ENCODE measurements at places on chromosomes 7 and 10.

DNA sequence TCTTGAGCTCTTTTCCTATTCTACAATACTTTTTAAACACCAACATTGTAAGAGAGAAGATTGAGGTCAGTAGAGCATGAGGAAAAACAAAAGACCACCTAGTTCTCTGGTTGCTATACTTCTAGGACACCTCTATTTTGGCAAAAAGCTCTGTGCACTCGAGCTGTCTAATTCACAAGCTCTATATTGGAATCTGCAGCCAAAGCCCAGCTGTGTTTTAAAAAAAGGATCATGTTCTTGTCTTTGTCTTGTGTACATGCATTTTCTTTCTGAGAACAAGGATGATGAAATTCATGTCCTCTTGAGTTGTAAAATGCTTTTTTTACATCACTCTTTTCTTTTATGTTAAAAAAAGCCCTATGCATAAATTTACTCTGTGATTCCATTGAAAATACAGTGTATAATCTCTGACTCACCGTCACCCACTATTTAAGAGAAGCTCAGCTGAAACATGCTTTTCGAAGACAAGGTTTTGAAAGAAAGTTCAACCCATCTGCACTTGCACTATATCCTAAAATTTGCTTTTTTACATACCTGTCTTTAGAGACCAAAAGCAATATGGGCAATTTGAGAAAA is 215.5 kb upstream of the VSTM2A start:
- DNase-seq, result no peak

DNA sequence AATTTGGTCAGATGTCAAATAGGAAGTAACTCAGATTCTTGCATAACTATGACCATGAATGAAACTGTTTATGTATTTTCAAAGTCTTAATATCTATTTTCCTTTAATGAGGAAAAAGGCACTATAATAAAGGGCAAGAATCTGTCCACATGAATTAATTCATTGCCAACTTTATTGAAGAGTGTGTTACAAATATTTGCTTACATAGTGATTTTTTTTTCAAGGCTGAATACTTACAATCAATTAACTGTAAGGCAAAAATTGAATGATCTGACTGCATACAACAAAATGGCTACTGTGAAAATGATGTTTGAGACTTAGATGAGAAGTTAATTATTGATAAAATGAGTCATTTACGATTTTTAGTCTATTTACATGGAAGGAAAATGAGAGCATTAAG is 475.0 kb downstream of the DNAJB9 start:
- DNase-seq, result no peak

DNA sequence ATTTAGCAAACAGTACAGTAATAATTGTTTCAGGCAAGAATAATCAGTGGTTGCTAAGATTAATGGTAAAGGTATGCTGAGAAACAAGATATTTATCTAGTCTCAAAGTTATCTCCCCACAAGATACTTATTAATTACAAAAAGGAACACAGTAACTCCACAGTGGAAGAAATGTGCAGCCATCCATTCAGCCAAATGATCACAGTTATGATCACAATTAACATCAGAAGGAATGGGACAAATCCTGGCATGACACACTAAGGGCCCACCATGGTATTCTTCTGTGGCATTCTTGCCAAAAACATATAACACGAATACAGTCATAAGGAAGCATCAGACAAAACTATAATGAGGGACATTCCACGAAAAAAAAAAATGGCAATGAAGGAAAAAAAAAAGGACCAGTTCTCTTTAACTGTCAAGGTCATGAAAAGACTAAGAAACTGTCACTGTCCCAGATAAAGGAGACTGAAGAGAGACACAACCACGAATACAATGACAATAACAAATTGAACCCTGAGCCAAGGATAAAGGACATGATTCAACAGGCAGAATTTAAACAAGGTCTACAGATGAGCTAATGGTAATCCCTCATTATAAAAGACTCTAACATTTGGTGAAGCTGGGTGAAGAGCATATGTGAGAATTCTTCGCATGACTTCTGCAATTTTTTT is 20.9 kb downstream of the NUDCD3 start:
- no peak for DNase-seq

GRCh38 chr10:66927251-66927935 is 1.6 kb downstream of the LRRTM3 start:
- no peak for DNase-seq

- DNase-seq, result no peak
Observed at GRCh38 chr10:131018886-131019500, 292.5 kb downstream of the TCERG1L start.

DNA sequence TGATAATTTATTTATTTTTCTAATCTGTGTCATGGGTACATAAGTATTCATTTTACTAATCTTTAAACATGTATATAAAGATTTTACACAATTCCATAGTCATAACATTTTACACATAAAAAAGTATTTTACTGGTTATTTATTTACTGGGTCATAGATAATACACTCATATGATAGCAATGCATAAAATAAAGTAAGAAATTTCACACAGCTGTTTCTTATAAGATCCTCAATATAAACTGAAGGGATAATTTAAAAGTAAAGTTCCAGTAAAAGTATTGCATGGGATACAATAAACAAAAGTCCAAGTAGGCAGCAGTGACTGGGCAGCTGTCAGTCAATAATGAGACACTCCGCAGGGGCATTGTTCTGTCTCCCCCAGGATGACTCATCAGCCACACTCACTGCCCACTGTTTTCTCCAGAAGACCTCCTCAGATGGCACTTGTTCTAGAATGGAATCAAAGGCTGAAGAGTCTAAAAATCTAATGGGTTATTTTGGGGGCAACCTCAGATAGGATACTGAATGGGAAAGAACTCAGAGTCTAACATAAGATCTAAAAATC is 32.7 kb downstream of the DPY19L1 start:
- DNase-seq, result no peak

- DNase-seq, result no peak
Observed at GRCh38 chr7:31054608-31055278, 2.6 kb downstream of the ADCYAP1R1 start.

- no peak for DNase-seq
Observed at GRCh38 chr7:106464651-106465050, 179.9 kb upstream of the NAMPT start.

GRCh38 chr7:121126801-121127534 is 138.5 kb downstream of the CPED1 start:
- DNase-seq, result no peak

DNA sequence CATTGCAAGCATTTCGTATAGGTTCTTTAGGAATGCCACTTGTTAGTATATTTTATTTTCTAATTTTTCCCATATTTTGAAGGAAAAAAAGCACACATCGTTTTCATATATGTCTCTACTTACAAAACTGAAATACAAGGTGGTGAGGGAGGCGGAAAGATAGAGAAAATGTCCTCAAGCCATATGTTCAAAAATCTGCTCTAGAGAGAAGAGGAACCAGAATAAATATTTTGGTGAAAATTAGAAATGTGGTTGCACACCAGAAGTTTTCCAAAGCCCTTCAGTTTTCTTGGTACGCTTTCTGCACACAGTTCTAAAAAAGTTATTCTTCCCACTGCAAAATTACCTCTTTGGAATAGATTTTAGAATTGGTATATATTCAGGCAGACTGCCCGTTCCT is 107.4 kb upstream of the RHOBTB1 start:
- no peak for DNase-seq

GRCh38 chr10:69408318-69409175 is 8.2 kb downstream of the TACR2 start:
- peak; percentile 91 for DNase-seq

DNA sequence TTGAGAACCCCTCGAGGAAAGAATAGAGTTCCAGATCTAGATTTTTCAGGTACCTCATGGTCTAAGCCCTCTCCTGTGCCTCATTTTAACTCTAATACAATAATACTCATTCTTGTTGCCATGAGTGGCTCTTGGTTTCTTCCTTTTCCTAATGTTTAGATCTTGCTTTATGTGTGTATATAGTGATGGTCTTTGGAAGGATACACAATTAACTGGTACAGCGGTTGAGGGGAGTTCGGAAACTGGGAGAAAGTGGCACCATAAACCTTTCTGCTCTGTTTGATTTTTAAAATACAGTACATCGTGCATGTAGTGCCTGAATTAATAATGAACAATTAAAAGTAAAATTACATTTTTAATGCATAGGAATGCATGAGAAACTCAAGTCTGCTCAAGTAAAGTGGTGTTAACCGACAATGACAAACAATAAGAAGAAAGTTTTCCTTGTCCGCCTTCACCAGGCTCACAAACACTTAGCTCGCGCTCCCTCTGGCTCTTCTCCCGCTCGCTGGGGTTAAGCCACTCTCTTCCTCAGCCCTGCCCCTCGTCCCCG is 386 bp upstream of the EIF4EBP2 start:
- no peak for DNase-seq

DNA sequence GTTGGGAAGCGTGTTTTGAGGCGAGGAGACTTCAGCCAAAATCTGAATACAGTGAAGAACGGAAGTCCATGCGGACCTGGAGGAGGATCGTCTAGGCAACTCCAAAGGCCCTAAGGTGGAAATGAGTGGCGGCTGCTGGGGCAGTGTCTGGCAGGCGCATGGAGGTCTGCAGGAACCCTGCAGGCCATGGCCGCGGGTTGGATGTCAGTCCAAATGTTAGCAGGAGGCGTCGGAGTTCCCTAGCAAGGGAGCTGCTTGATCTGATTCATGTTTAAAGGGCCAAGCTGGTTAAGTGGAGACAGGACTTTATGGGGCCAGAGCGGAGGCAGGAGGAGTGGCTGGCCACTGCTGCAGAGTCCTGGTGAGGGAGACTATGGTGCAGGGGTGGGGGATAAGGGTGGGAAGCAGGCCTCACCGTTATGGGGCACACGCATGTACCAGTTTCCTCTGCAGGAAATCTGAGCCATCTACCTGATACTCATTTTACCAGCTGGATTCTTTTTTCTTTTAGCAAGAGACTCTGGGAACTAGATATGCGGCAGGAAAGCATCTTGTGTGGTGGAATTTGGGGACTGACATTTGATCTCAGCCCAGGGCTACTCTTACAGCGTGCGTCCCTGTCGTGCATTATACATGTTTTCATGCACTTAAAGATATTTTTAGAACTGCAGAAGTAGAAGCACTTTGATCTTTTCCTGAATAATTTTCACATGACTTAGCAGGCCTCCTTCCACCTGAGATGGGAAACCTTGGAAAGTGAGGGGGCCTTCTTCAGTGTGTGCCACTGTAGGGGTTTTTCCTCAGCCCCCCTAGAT is 6.6 kb upstream of the REPIN1 start:
- DNase-seq, result no peak

- no peak for DNase-seq
Observed at GRCh38 chr7:47570649-47571050, 11.3 kb downstream of the TNS3 start.

DNA sequence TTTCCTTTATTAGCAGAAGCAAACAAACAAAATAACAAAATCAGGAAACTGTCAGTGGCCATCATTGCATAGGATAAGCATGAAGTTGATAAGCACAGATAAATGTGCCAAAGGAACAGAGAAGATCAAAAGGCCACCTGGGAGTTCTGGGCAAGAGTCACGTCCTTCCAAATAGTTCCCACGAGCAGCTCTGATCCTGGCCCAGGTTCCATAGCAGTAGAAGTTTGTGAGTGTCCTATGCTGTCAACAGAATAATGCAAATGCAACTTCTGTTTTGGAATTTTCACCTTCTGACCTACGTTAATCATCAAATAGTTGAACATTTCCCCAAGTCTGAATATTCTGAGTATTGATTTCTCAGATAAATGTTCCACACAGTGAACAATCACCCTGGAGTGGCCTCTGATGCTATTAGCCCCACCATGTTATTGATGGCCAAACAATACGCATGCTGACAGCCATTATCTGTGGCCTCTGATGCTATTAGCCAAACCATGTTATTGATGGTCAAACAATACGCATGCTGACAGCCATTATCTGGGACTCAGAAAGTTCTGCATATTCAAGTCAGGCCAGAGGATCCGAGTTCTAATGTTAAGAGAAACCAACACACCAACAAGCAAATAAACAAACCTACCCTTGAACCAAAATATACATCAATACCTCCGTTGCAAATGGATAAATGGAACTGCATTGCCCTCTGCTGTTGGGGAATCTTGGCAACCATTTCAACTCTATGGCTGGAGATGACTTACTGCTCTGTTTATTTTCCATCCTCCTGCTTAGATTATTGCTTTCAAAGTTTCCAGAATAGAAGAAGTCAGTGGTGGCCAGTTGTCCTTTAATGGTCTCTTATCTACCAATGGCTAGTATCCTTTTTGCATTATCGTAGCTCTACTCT is 63.3 kb downstream of the MRC1 start:
- no peak for DNase-seq

DNA sequence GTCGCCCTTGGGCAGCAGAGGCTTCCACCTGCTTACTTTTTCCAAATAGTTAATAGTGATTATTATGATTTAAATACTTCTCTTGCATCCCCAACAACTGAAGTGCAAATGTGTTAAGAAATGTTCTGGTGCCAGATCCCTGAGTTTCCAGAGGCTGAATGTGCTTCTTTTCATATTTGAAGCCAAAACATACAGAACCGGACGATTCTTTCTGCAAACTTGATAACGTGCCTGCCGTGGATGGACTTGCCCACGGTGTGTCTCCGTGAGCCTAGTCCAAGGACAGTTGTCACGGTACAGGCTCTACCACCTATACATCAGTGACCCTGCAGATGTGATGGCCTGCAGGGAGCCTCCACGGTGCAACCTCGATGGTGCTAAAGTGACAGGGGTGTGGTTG is 198.6 kb upstream of the LYZL2 start:
- DNase-seq, result no peak

DNA sequence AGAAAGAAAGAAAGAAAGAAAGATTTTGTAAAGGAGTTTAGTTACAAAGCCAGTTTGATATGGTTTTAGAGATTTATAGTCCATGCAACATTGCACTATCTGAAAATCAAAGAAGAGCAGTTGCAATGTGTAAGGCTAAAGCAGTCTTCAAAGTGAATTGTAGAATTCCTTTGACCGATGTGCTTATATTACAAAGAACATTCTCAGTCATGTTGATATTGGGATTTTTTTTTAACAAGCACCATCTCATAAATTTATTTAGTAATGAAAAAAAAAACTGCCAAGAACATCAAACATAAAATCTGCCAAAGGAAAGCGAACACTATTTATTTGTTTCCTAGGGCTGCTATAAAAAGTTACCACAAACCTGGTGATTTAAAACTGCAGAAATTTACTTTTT is 133.3 kb downstream of the DGKB start:
- no peak for DNase-seq

GRCh38 chr10:26567351-26567721 is 129.2 kb downstream of the APBB1IP start:
- no peak for DNase-seq

GRCh38 chr7:104267701-104268368 is 60.0 kb upstream of the ORC5 start:
- no peak for DNase-seq
